Fibroblast of skin of right biceps (primary cell): ENCODE measurements at places on chromosomes 7 and 10.
A peak's percentile ranks its signal among the peaks of the same experiment; 100 is the strongest.

GRCh38 chr10:114311023-114311422 is 72.0 kb downstream of the VWA2 start:
- DNase-seq, result no peak

GRCh38 chr7:158527915-158528502 is 59.6 kb downstream of the PTPRN2 start:
- DNase-seq, result no peak

GRCh38 chr10:17059197-17059688 is 70.4 kb downstream of the CUBN start:
- DNase-seq, result peak; percentile 99

DNA sequence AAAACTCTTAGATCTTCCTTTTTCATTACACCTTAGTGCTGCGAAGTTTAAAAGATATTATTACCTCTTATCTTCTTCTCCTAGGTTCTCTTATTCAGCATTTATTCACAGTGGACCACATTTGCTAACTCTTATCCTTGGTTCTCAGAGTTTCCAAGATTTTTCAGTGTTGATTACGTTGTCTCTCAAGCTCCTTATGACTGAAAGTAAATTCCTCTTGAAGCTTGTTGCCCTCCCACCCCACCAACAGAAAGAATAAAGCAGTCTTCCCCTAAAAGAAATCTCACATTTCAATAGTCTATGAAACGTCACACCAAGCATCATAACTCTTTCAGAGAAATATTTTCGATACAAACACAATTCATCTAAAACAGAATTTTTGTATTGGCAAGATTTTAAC is 362.5 kb downstream of the MAGI2 start:
- no peak for DNase-seq

- no peak for DNase-seq
Observed at GRCh38 chr7:113819474-113819873, 99.3 kb downstream of the PPP1R3A start.

DNA sequence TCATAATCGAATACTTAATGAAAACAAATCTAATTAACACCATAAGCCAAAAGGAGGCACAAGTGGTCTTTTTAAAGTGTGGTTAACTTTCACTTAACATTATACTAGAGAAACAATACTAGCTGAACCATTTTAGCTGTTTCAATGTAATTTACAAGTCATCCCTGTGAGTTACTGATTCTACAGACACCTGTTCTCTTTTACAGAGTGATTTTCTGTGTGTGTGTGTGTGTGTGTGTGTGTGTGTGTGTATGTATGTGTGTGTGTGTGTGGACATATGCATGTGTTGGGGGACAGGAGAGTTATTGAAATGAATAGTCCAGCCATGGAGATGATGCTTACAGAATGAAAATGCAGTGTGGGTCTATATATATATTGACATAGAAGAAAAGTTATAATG is 200.2 kb downstream of the DNAJC1 start:
- DNase-seq, result no peak

- no peak for DNase-seq
Observed at GRCh38 chr10:68492118-68492517, 20.3 kb upstream of the DNA2 start.

DNA sequence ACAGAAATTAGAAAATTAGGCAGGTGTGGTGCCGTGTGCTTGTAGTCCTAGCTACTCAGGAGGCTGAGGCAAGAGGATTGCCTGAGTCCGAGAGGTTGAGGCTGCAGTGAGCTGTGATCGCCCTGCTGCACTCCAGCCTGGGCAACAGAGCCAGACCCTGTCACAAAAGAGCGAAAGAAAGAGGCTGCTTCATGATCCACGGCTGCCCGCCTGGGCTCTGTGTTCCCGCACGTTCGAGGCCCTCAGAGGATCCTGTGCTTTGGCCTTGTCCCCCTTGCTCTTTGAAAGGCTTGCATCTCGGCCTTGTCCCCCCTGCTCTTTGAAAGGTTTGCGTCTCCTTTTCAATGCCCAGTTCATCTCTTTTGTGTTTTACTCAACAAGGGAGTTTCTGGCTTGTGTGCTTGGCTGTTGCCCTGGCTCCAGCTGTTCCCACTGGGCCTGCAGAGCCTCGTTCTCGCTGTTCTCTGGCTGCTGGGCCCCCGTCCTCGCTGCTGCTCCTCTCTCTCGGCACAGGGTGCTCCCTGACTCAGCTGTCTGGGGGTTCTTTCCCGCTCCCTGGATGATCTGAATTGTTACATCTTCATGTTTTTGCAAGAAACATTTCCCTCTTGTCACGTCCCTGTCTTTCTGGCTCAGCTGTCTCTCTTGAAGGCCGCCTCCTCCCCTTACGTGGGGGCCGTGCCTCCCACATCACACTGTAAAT is 45.1 kb upstream of the INPP5A start:
- DNase-seq, result no peak

GRCh38 chr7:36820527-36821170 is 96.4 kb upstream of the AOAH start:
- DNase-seq, result peak; percentile 43

DNA sequence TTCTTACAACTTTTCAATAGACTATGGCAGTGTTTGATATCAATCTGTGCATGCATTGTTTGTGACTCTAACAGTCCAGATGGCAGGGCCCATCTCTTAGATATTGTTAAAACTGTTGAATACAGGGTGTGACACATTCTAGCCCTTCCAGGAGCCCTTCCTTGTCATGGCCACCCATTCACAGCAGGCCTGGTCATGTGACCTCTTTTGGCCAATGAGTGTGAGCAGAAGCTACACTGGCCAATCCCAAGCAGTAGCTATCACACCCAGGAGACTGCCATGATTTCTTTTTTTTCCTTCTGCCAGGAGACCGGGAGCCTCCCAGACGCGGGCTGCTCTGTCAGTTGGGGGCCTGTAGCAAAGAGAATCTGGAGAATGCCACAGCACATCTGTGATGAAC is 655.4 kb upstream of the MKI67 start:
- DNase-seq, result no peak

GRCh38 chr10:86415583-86415982 is 49.0 kb upstream of the GRID1 start:
- no peak for DNase-seq

DNA sequence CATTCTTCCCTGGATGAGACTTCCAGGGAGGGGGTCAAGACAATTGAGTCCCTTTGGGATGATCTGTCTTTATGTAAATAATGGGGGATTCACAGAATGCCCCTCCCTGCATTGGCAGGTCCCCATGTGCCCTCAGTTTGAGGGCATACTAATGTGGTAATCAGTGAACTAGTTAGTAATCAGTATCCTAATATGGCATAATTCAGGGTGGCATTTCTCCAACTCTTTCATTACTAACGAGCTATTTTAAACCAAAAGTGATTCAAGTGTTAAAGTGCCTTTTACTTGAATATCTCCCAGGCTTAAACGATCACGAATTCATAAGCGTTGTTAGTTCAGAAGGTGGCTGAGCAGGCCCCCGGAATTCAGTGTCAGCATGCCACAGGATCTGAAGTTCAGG is 1.6 kb upstream of the DNAJB6 start:
- no peak for DNase-seq

- peak; percentile 55 for DNase-seq
Observed at GRCh38 chr10:15744217-15744865, 24.6 kb upstream of the ITGA8 start.

DNA sequence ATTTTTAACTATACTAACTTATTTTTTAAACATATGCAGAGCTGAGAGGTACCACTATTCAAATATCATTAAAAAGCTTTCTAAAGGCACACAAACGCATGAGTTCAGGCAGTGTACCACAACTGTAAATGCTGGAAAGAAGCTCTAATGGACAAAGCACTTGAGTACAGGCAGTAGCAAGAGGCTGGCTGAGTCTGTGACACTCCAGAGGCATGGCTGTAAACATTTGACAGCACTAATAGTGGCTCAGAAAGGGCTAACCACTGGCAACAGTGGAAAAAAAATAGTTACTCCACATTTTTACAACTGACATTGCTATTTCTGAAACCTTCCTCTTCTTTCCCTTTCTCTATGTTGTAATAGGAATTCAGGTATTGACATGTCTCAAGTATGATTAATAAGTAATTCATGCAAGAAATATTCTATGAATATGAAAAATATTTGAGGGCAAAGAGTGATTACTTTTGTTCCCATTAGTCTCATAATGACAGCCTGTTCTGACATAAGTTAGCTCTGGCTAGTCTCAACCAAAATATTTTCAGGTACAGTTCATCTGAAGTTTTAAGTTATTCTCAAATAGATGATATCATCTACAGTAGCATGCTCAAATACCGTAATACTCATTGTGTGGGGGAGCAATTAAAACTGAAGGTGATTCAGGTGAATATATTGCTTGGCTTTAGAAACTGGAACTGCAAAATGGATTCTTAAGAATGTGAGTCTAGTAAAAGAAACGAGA is 324.0 kb upstream of the POT1 start:
- DNase-seq, result no peak

DNA sequence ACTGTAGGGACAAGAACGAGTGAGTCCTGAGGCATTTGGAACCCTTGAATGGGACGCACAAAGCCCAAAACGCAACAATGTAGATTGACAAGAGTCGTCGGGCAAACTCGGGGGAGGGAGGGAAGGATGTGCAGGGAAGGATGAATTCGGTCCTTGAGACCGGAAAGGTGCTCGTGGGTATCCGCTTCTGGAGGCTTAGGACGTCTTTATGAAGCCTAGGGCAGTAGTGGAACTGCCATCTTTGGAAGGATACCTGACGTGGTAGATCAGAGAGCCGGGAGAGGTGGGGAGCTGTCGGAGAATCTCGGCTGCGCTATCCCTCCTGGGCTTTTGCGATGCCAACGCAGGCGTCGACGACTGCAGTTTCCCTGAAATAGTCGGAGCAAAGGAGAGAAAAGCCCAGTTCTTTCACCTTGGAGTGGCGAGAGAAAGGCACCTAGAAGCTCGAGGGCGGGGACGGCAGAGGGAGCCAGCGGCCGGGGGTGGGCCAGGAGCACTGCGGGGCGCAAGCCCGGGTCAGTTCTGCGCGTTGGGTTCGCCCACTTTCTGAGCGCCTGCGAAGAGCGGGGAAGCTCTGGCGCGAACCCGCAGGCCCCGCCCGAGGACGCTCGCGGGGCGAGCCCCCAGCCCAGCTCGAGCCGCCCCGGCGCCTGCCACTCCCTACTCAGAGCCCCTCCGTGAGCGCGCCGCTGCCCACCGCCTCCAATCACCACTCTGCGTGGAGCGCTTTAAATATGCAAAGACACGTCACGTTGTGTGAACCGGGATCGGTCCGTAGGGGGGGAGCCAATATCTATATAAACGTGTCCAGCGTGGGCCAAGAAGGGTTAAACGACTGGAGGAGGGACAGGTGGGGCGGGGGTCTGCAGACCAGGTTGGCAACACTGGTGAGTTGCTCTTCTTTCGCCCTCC is at the start of gene CYP26C1:
TSS of gene CYP26C1 (plus strand) at position 824 of the 912 bp plus-strand sequence. CDS start 466 bp downstream, outside the sequence.
- DNase-seq, result no peak
